Activated T-cell treated with anti-CD3 and anti-CD28 coated beads, Interleukin-2, amount 50 U/mL, for 4 hours (primary cell): ENCODE measurements at places on chromosomes 11 and 22. TPM values are rescaled to one million over a fixed set of nuclear protein-coding genes. Genes with fewer than 3 reads are reported as not detected.

- no peak for DNase-seq
These were observed 861.3 kb downstream of the TBC1D22A start for GRCh38 chr22:47623763-47624148.

DNA sequence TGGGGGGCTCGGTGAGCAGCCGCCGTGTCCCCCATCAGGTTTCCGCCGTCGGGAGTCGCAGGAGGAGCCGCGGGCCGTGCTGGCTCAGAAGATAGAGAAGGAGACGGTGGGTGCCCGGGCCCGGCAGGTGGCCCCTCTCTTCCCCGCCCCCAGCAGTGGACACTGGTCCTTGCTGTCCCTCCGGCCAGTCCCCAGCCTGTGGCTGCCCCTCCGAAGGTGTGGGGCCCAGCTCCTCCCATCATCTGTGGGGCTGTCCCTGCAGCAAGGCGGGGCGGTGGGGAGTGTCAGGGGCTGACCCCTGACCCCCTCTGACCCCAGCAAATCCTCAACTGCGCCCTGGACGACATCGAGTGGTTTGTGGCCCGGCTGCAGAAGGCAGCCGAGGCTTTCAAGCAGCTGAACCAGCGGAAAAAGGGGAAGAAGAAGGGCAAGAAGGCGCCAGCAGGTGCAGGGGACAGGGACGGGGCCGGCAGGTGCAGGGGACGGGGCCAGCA, 15.3 kb downstream of the EPS8L2 start:
- DNase-seq = no peak

- DNase-seq = no peak
These were observed 382 bp downstream of the IMMP1L start for GRCh38 chr11:31509051-31509428.

Gene KDM4D
- total RNA-seq = 0.90 TPM

DNA sequence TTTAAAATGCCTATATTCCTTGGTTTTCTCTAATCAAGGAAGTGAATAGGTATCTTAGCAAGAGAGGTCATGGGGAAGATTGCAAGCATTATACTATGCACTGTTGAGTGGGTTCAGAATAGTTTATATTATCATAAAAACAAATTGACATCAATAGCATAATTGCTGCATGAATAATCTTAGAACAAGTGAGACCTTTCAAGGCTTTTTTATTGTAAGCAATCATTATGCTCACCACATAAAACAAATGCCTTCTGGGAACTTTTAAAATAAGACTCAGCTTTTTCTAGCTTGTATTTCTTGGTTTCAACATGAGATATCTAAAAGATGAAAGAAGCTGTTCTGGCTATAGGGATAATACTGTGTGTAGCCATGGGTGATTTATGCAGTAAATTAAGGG, 135.6 kb upstream of the ZC3H12C start:
- no peak for DNase-seq

DNA sequence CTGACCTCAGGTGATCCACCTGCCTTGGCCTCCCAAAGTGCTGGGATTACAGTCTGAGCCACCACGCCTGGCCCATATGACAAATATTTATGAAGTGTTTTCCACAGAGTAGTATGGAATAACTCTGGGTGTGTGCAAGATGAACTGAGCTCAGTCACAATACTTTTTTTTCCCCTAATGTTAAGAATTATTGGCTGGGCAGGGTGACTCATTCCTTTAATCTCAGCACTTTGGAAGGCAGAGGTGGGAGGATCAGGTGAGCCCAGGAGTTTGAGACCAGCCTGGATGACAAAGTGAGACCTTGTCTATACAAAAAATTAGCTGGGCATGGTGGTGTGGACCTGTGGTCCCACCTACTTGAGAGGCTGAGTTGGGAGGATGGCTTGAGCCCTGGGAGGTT, 6.4 kb downstream of the PTPRJ start:
- DNase-seq = no peak

- DNase-seq = no peak
These were observed 36.9 kb upstream of the RAB1B start for GRCh38 chr11:66231561-66231960.

DNA sequence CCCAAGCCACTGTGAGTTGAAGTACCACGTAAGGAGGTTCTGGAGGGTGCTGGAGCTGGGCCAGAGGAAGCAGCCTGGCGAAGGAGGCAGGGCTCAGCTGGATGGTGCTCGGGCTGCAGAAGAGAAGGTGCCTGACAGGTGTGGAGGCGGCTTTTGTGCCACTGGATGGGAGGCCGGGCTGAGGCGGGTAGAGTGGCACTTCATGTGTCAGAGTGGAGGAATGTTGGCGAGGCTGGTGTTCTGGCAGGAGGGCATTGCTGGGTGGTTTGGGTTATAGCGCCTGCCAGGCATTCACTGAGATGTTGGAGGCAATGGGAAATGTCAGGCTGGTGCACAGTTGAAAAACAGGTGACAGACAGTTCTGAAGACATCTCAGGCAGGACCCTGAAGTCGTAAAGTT, 24.2 kb downstream of the UBE2L3 start:
- DNase-seq = no peak

- no peak for DNase-seq
These were observed 23.9 kb downstream of the MAP6 start for GRCh38 chr11:75644946-75645345.

DNA sequence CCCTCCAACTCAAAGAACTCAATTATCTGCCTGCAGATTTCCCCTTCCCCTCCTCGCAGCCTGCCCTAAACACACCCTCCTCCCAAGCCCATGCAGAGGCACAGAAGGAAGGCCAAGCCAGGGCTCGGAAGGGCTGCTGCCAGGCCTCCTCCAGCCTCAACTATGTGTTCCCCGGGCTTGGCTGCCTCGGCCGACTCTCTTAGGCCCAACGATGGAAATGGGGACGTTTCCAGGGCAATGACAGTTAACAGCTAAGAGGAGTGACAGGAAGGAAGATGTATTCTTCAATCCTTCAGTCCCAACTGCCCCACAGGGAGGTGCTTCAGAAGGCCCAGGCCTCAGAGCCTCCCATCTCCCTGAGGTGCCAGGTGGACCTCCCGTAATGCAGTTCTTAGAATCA, 104.0 kb upstream of the AKIP1 start:
- DNase-seq = no peak

GRCh38 chr22:30947816-30948454, 20.6 kb downstream of the MORC2 start:
- no peak for DNase-seq
